ENCODE measurements at places on chromosomes 13 and 19.

GRCh38 chr19:11091703-11092153 lies 2.5 kb downstream of the LDLR start:
- DNase-seq: peak; percentile 59

DNA sequence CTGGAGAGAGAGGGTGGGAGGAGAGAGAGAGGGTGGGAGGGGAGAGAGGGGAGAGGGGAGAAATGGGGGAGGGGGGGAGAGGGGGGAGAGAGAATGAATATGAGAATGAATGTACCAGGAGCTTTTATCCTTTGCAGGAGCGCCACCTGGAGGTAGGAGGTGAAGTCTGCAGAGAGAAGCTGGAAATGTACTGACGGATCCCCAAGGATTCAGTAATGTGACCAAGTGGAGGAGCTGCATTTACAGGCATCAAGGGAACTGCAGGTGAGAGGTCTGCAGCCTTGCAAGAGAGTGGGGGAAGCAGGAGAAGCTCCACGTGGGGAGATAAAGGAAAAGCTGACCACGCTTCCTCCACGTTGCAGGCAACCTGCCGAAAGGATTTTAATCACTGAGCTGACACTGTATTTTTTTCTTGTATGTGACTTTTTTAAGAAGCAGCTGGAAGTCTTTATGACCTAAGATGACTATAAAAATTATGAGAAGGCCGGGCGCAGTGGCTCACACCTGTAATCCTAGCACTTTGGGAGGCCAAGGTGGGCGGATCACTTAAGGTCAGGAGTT lies 33.7 kb downstream of the VSTM1 start:
- DNase-seq: peak; percentile 50

GRCh38 chr19:15288146-15288963 lies 44.0 kb downstream of the BRD4 start:
- DNase-seq: no peak

- DNase-seq: no peak
These were observed 133.9 kb downstream of the PTPRS start for GRCh38 chr19:5206751-5207075.

GRCh38 chr19:754530-754929 lies 3.6 kb downstream of the MISP start:
- DNase-seq: no peak

- DNase-seq: no peak
These were observed 75.1 kb downstream of the SLC15A1 start for GRCh38 chr13:98677398-98677797.

- DNase-seq: no peak
These were observed 110.8 kb downstream of the PTPRS start for GRCh38 chr19:5229778-5230335.

GRCh38 chr13:44045180-44045562 lies 165.5 kb downstream of the LACC1 start:
- DNase-seq: no peak

DNA sequence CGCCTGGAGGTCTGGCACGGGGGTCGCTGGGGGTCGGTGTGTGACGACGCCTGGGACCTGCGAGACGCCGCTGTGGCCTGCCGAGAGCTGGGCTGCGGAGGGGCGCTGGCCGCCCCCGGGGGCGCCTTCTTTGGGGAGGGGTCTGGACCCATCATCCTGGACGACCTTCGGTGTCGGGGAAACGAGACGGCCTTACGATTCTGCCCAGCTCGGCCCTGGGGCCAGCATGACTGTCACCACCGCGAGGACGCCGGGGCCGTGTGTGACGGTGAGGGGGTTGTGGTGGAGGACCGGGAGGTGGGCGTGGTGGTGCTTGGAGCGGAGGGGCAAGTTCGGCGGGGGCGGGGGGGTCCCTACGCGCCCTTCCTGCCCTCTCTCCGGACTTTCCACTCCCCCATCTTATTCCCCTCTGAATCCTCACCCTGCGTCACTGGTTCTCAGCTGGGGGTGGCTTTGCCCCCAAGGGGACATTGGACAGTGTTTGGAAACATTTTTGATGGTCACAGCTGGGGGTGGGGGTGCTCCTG lies 5.5 kb downstream of the SSC5D start:
- DNase-seq: no peak

- no peak for DNase-seq
These were observed 113.3 kb downstream of the LMO7 start for GRCh38 chr13:75749407-75749806.

GRCh38 chr13:112818698-112819045 lies 128.8 kb downstream of the ATP11A start:
- no peak for DNase-seq

GRCh38 chr13:113917096-113917495 lies 53.2 kb upstream of the GAS6 start:
- DNase-seq: no peak

DNA sequence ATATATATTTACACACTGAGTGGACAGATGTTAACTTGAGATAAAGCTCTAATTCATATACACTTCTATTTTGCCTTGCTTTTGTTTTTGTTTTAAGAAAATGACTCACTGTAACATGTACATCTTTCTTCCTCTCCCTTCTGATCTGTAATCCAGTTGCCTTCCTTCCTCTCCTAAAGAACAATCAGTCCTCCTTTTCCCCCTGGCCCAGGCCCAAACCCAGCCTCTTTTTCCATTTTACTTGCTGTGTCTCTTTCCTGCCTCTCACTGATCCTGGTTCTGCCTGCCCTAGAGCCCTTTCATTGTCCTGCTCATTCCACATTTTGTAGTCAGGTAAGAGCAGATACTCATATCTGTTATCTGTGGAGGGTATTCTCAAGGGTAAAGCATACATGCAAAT lies 50.8 kb downstream of the ZAR1L start:
- DNase-seq: no peak

GRCh38 chr13:23969647-23970046 lies 72.3 kb upstream of the C1QTNF9B start:
- no peak for DNase-seq

GRCh38 chr13:102299366-102299765 lies 102.5 kb downstream of the FGF14 start:
- DNase-seq: no peak

GRCh38 chr19:5156231-5156986 lies 184.2 kb downstream of the PTPRS start:
- no peak for DNase-seq

DNA sequence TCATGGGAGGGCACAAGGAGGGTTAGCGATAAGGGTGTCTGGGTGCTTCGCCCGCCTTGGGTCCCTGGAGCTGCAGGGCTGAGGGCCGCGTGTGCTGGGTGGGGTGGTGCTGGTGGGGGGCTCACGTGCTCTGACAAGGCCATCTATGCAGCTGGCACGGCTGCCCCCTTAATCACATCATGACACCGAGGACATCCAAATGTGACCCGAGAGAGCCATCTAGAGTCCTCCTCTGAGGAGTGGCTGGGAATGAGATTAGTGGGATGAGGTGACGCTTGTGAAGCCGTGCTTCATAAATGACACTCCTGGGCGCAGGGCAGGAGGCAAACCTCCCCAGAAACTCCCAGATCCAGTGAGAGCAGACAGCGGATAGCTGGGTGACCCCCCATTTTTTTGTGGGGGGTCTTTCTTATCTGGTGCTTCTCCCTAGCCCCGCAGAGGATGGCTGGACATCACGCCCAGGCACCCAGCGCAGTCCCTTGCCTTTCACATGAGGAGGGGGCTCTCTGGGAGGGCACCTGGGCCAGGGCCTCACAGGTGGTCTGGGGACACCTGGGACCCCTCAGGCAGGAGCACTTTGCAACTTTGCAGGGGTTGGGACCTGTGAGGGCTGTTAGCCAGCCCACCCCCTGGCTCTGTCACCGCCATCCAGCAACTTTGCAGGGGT lies 6.6 kb downstream of the FZR1 start:
- DNase-seq: no peak

DNA sequence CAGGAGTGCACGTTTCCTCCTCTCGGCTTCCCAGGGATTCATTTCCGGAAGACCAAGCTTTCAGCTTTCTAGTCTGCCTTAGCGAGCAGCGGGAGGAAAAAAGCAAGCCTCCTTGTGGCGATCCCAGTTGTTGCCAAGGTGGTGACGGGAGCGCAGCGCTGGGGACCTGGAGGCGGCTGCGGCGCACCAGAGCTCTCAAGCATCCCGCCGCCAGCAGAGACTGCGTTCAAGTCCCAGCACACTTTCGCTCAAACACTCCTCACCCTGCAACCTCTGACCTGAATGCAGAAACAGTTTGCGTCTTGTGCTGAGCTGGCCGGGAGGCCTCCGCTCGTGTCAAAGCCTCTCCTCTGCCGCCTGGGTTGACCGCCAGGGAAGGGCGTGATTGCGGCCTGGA lies 4.9 kb downstream of the GSX1 start:
- no peak for DNase-seq

GRCh38 chr19:4971424-4971793 lies 2.5 kb downstream of the KDM4B start:
- peak; percentile 32 for DNase-seq

GRCh38 chr13:44048326-44048725 lies 168.6 kb downstream of the LACC1 start:
- no peak for DNase-seq

- no peak for DNase-seq
These were observed at the start of gene TMTC4 for GRCh38 chr13:100674572-100674871. TMTC4 (minus strand) TSS chr13:100674795; CDS start chr13:100670362, 4,433 bp downstream.

DNA sequence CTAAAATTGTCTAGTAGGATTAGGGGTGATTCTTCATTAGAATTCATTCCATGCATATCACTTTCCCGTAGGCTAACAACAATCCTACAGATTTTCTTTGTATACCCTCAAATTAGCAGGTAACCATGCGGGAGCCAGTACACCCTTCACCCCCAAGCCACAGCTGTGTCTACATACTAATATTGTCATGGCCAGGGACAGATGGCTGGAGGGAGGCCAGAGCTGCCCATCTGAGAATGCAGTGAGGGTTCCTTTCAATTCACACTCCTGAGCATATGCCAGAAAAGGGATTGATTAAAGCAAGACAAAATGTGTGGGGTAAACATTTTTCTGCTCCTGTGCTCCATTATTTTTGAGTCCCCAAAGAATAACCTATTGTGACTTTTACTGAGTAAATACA lies 68.9 kb downstream of the FREM2 start:
- DNase-seq: no peak

DNA sequence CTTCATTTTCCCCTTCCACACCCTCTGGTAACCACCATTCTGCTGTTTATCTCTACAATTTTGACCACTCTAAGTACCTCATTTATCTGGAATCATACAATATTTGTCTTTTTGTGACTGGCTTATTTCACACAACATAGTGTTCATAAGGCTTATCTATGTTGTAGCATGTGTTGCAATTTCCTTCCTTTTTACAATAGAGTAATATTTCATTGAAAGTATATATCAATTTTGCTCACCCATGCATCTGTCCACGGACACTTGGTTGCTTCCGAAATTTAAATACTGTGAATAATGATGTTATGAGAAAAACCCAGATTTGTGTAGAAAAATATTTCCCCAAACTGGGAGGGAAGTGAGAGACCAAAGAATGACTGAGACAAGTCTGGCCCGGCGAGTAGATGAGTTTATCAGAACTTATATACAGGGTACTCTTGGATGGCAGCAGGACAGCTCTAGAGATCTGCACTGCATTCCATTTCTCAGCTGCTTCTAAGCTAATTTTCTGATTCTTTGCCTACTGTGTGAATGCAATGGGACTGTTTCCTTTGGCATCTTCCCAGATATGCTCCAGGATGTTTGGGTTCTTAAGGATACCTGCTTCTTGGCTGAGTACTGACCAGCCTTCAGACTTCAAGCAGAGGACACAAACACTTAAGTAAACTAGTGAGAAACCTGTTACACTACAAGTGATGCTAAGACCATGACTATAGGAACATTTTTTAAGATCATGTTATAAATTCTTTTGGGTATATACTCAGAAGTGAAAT lies 834.0 kb upstream of the PCDH9 start:
- no peak for DNase-seq

- peak; percentile 75 for DNase-seq
These were observed 2.1 kb upstream of the CIRBP start for GRCh38 chr19:1266916-1267476.

DNA sequence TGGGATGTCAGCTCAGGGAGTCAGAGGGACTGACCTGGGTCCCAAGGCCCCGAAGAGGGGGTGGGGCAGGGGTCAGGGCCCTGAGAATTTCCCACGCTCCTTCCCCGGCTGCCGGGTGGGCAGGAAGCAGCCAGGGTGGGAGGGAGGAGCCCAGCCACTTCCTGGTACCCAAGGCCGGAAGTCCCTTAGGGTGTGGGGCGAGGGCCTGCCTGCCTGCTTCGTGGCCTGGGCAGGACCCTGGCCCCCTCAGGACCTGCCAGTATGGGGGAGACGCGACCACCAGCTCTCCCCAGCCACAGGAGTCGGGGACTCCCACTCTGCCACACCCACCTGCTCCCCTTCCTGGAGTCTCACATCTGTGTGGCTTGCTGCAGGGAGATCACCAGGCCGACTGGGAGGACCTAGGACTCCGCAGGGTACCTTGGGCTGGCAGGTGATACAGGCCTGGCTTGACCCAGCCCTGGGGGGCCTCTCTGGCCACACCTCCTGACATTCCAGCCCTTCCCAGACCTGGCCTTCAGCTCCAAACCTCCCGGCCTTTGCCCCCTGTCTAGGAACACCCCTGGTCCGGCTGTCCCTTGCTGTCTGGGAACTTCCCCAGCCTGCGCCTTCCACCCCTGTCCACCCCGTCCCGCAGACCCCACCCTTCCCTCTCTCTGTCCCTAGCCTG lies 9.8 kb upstream of the CIRBP start:
- DNase-seq: peak; percentile 73

DNA sequence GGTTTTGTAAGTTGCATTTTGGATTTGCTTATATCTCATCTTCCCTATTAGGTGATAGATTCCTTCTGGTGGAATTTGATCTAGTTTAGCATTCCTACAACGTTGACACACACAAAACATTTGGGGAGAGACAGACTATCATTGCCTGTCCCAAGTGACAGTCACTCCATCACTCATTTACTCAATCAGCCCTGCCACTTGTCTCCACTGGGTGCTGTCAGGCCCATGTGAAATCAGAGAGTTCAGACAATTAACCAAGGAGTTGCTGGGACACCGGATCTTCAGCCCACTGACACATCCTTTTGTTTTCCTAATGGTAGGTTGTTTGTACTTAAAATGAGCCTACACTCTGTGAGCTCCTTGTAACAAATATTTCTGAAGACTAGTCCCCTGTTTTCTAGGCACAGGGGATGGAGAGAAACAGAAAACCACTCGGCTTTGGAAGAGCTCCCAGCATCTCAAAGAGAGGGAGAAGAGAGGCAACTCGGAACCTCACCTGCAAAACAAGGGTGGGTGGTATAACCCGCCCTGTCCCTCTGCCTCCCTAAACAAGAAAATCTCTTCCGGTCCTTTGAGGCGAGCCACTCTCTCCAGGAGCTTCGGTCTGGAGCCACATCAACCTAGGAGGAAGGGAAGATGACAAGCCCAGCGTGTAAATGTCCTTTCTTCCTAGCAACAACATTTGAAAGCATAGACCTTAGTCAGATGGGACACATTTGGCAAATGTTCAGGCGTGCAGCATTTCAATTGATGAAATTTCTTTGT lies 440.9 kb upstream of the KLF12 start:
- DNase-seq: no peak

All from activated naive CD4-positive, alpha-beta T cell treated with Interleukin-2 at 50 U/mL for 16 hours (primary cell).